ENCODE measurements at places on chromosomes 5 and 9.
A peak's percentile ranks its signal among the peaks of the same experiment; 100 is the strongest.

GRCh38 chr5:156513123-156513815 lies 186.3 kb downstream of the SGCD start:
- DNase-seq: no peak

GRCh38 chr9:9612270-9612669 lies 1000.5 kb downstream of the PTPRD start:
- peak; percentile 1 for DNase-seq

GRCh38 chr9:133581513-133582343 lies 27.5 kb downstream of the FAM163B start:
- peak; percentile 38 for DNase-seq

DNA sequence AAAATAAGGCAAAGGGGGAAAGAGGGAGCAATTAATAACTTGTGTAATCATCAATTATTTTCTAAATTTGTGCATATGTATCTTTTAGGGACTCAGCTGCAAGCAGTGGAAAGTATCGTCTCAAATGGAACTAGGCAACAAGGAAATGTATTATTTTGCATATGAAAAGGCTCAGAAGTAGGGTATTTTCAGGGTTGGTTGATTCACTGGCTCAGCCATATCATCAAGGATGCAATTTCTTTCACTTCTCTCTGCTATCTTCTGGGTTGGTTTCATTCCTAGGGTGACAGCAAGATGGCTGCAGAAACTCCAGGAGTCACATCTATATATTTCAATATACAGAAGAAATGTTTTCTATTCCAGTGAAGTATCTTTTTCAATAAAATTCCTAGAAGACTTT lies 509.8 kb downstream of the DMAC1 start:
- no peak for DNase-seq

GRCh38 chr9:129849901-129850300 lies 14.6 kb downstream of the USP20 start:
- DNase-seq: no peak

DNA sequence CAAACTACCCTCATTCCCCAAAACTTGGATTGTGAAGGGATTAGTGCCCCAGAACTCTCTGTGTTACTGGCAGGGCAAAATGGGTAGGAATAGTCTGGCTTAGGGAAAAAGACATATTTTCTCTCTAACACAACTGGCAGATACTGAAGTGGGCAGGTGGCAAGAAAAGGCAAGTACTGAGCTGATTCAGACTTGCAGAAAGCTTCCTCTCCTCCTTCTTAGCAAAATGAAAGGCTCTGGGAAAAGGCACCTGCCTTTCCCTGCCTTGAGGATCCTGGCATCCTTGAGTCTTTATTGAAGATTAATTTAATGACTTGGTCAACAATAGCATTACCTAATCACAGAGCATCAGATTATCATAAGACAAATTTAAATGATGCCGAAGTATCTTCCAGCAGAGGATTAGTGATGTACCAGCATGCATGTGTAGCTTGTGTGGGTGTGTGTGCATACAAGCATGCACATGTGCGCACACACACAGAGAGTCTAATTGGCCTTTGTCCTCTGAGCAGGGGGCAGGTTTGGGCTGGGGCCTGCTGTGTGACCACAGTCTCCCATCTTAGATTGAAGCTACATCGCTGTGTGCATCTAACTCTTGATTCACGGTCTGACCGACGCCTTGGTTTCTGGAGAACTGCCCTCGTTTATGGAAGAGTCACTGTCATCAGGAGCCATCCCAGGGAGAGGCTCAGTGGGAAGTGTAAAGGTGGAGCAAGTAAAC lies 294.8 kb downstream of the AOPEP start:
- DNase-seq: no peak

DNA sequence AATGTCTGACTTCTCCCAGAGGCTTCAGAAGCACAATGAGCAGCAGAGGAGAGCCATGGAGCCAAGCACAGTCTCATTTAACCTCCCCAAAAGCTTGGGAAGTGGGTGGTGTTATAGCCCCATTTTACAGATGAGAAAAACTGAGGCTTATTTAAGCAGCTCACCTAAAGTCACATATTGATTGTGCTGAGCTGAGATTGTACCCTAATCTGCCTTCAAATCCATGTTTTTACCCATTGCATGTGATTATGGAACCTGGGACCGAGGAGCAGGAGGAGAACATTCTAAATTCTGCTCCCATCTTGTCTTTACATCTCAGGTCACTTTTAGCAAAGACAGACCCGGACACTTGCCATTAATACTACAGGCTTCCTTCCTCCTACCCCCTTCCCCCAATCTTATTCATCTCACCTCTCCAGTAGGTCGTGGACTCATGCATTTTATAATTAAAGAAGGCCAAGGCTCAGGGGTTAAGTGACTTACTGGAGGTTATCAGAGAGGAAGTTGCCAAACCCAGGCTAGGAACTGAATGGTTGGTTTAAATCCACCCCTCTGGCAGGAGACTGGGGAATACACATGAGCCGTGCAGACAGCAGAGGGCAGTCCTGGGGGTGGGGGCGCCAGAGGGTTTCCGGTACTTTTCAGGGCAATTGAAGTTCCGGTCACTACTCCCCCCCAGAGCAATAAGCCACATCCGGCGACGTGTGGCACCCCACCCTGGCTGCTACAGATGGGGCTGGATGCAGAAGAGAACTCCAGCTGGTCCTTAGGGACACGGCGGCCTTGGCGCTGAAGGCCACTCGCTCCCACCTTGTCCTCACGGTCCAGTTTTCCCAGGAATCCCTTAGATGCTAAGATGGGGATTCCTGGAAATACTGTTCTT lies 51.0 kb upstream of the IL17B start:
- no peak for DNase-seq

DNA sequence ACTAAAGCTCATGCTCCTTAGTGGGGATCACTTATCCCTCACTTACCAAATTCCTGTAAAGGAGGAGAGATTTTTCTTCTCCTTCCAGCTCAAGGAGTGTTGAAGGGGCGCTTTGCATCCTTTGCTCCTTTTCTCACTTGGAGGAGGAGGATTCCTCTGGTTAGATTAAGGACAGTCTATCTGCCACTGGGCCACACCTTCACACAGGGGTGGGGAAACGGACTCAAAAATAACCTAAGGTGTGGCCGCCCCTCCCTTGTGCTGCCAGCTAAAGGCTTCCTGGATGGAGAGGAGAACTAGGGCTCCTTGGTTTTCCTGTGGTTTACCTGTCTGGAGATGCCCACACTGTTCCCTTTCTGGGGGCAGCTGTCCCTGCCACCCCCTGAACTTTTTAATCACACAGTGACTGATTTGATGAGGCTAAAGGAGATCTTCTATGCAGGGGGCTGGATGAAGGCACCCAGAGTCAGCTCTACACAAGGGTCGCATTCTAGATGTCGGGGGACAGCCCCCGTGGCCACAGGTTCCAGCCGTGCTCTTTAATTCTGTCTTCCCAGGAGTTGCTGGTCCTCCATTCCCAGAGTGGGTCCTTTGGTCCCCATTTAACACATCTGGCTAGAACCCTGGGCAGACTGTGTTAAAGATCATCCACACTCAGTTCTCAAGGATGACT lies 14.4 kb downstream of the GLRX start:
- DNase-seq: no peak

- no peak for DNase-seq
These were observed 5.8 kb downstream of the TLX3 start for GRCh38 chr5:171314728-171315385.

- no peak for DNase-seq
These were observed 86.6 kb downstream of the LMX1B start for GRCh38 chr9:126700296-126700695.

DNA sequence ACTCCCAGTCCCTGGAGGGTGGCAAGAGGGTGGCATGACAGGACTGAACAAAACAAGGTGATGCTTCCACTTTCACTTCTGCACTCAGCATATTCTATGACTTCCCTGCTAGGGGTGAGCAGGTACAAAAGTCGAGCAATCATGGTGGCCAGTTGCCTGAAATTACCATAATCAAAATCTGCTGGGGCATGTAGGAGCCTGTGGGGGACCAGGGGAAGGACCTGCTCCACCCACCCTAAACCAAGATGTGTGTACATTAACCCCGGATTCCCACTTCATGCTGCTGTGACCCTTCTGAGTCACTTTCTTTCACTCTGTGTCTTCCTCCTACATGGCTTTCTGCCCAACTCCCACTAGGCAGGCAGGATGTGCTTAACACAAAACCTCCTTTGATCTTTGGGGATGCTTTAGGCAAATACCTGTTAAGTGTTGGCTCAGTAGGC lies 73.3 kb upstream of the PHF24 start:
- no peak for DNase-seq

GRCh38 chr5:167642779-167643517 lies 648.5 kb upstream of the WWC1 start:
- no peak for DNase-seq

DNA sequence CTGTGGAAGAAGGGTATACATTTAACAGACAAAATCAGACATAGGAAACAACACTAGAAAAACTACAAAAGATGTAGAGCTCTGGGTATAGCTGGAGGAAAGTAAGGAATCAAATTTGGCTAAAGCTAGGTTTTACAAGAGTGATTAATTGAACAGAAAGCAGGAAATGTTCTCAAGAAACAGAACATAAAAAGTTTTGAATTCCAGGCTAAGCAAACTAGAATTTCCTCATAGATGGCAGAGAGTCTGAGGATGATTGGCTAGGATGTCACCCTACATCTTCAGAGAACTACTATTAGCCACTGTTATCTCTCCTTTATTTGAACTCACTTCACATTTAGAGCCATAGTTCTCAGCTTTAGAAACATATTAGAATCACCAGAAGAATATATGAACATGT lies 502.1 kb upstream of the PAPPA start:
- DNase-seq: no peak

GRCh38 chr5:21709770-21710169 lies 1143.4 kb downstream of the CDH12 start:
- no peak for DNase-seq

DNA sequence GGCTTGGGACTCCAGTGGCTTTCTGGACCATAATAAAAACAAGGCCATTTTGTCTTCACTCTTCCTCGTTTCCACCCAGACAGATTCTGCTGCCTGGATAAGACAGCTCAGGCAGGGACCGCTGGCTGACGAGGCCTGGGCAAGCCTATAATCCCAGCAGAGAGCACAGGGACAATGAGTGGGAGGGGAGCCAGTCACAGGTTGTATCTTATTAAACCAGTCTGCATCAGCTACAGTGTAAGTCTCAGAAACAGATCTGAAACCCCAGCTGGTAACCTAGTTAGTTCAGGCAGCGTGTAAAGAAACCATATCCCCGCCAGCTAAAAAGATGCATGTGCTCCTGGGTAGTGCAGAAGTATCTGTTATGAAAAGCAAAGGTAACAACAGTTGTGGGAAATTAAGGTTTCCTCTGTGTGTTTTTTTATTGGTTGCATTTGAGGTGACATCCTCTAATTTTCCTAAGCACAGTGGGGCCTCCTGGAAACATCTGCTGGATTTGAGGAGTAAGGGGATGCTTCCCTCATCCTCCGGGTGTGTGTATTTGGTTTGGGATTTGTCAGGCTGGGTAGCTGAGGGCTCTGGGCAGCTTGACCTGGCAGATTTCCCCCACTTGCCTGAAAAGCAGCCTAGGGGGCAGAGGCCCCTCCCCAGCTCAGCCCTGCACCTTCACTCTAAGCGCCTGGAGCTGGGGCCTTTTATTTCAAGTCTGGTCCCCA lies 15.2 kb upstream of the TAL2 start:
- no peak for DNase-seq

GRCh38 chr5:6473284-6473683 lies 24.6 kb downstream of the UBE2QL1 start:
- no peak for DNase-seq

- no peak for DNase-seq
These were observed 62.9 kb downstream of the NREP start for GRCh38 chr5:111694133-111694532.

DNA sequence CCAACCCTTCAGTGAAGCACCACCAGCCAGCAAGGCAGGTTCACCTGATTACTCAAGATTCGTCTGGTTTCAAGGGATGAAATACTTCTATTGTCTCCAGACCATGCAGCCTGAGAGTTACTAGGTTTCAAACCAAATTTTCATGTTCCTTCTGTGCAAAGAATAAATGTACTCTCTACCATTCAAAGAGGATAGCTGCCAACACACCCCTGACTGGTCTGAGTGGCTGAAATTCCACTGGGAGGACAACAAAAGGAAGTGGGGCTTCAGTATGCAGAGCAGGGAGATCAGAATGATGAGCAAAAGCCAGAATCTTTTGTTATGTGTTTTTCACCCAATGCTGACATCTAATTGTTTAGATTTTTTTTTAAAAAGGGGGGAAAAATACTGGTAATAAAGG lies 356.3 kb downstream of the BNC2 start:
- no peak for DNase-seq
